ENCODE measurements at places on chromosomes 6 and 20.

GRCh38 chr20:37243076-37243936, 18.3 kb downstream of the GHRH start:
- DNase-seq = no peak

DNA sequence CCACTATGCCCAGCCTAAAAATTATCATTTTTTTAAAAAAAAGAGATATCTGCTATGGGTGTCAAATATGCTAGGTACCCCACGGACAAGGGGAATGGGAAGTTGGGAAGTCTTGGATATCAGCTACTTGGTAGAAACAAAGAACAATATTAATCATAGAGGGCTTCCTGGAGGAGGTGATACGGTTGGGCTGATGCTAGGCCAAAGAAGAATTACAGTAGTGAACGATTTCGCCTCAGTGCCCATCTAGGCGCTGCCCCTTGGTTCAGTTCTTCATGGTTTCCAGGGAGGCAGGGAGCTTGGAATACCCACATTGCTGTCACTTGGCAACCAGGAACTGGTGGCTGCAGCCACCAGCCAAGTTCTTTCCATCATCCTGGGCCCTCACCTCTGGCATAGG, 5.5 kb upstream of the PSMF1 start:
- no peak for DNase-seq

- no peak for DNase-seq
Observed at GRCh38 chr6:166595949-166596348, 9.5 kb upstream of the RAMACL start.

DNA sequence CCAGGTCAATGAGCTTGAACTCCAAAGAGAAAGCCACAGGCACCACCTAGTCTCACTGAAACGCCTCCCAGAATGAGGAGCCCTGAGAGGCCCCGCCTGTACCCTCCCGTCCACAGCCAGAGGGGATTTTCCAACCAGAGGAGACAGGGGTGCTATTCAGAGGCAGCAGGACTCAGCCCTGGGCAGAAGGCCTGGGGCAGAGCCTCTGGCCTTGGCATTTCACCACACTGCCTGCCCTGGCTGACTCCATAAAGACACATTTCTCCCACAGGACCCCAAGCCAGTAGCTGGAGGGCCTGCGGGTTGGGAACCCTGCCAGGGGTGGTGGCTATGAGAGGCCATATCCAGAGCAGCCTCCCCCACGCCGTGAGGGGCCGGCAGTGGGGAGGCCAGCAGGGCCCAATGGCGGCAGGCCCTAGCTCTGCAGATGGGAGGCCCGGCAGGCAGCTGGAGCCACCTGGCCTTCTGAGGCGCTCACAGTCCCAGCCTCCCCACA, 159.3 kb downstream of the PREX1 start:
- no peak for DNase-seq

DNA sequence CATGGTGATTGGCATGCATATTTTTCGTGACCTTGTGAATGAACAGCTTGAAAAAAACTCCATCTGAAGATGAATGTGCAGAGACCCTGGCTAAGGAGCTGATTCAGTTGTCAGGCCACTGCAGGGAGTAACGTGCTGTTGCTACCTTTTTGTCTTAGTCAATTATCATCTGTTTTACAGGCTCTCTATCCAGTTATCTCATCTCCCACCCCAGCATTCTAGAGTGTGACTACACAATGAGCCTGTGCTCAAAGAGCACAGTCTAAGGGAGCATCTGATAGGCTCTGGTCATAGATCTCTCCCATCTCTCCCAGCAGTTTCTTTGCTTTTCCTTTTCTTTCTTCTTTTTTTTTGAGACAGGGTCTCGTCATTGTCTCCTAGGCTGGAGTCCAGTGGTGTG, 45.5 kb downstream of the NDRG3 start:
- DNase-seq = no peak

DNA sequence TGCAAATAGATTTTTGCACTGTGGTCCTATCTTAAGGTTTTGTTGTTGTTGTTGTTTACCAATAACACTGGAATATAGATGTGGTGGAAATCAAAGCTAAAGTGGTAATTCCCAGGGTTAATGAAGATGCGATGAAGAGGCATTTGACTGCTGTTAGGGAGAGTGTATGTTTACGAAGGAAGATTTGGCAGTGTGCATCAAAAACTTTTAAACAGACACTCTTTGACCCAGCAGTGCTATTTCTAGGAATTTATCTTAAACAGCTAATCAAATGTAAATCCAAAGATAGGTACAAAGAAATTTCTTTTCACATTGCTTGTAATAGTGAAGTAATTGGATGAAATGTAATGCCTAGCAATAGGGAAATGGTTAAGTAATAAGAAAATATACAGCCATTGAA, 34.0 kb downstream of the KDM1B start:
- DNase-seq = no peak

DNA sequence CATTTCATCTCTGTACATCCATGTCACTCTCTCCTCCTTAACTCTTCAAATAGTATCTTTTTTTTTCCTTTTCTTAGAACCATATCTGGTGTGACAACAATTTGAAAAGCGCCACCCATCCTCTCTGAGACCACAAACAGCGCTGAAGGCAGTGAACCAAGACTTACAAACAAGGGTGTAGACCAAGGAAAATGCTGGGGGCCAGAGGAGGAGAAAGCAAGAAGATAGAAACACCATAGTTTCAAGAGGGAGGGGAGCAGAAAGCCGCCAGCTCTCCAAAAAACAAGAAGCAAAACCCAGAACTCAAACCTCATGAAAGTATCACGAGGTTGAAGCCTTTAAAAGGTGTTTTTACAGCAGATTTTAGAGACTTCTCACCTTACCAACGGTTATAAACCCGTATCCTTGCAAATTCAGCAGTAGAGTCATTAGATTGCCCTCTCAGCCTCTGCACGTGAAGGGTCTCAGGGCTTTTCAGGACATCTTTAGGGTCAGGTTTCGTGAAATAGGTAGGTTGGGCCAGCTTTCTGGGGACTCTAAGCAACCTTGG, 13.3 kb upstream of the RIPOR2 start:
- DNase-seq = no peak

GRCh38 chr6:105363100-105363754, 39.7 kb downstream of the PREP start:
- DNase-seq = no peak

GRCh38 chr6:105192707-105193465, 13.1 kb upstream of the POPDC3 start:
- DNase-seq = no peak

GRCh38 chr20:63591786-63592355, 17.8 kb upstream of the HELZ2 start:
- DNase-seq = no peak

GRCh38 chr6:152605342-152605741, 31.8 kb downstream of the SYNE1 start:
- DNase-seq = no peak

DNA sequence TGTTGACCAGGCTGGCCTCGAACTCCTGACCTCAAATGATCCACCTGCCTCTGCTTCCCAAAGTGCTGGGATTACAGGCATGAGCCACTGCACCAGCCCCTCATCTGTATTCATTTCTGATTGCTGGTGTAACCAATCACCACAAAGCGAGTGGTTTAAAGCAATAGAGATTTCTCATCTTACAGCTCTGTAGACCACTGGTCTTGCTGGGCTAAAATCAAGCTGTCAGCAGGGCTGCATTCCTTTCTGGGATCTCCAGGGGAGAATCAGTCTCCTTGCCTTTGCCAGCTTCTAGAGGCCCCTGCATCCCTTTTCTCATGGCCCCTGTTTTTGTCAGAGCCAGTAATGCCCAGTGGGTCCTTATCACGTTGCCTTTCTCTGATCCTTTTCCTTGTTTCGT, 49.9 kb upstream of the PMEPA1 start:
- DNase-seq = no peak

DNA sequence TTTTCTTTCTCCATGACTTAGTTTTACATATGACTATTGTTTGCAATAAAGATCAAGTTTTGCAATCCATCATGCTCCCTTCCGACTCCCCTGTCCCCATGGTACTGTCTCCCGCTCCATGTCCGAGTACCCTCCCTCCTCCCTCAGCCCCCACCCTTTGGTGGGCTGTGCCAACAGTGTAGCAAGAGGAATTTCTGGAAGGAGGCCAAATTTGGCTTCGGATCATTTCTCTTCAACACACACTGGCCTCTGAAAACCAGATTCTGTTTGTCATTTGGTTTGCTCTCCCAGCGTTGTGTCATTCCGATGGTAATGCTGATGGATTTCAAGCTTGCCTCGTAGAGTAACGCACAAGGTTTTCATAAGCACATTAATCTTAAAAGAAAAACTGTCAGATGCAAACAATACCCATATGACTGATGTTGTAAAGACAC, 22.9 kb upstream of the PAX1 start:
- no peak for DNase-seq

DNA sequence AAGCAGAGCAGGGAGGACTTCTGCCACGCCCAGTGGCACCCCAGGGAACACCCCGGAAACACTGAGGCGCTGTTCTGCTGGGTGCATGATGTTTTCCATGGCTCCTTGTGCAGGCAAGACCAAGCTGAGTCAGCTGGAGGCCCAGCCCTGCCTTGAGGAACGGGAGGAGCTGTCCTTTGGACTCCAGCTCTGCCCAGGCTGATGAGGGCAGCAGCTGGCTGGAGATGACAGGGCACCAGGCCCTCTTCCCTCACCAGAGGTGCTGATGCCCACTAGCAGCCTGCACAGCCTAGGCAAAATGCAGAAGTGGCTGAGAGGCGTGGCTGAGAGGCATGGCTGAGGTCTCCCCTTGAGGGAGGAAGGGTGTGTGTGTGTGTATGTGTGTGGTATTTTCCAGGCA, 2.4 kb downstream of the C6orf132 start:
- no peak for DNase-seq

DNA sequence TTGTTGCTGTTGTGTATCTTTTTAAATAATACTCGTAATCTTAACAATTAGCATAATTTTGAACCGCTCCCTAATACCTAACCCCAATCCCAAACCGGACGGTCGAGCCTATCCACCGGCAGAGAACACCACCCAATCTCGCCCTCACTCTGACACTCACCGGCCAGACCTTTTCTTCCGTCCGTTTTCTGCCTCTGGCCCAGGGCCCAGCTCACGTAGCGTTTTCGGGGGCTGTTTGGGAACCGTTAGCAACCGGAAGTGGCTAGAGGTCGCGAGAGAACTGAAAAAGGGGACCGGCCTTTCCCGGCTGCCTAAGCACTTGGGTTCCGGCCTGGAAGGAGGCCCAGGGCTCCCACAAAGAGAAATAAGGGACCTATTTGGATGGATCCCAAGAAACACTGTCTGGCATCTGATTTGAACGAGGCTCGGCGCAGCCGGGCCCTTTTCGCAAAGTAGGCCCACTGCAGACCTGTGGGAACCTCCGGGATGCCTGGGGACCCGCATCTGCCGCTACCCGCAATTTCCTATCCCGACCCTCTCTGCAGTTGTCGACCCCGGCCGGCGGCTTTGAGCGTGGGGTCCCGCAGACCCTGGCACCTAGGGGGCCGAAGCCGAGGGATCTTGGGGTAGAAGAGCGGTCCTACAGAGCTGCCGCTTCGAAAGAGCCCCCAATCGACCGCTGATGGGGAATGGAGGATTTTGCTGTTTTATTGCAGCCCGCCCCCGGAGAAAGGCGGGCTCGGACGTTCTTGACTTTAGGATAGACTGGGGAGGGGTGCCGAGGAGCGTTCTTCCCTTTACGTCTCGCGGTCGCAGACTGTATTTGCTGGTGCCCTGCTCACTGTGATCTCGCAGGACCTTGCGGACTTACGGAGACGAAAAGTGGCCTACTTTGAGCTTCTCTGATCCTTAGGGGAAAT, 4.8 kb upstream of the ZKSCAN8 start:
- peak; percentile 53 for DNase-seq

- DNase-seq = no peak
Observed at GRCh38 chr6:40413239-40413638, 173.9 kb downstream of the LRFN2 start.

- DNase-seq = no peak
Observed at GRCh38 chr6:154515826-154516225, 5.3 kb upstream of the CNKSR3 start.

GRCh38 chr20:54237116-54237943, 29.4 kb downstream of the PFDN4 start:
- DNase-seq = no peak

DNA sequence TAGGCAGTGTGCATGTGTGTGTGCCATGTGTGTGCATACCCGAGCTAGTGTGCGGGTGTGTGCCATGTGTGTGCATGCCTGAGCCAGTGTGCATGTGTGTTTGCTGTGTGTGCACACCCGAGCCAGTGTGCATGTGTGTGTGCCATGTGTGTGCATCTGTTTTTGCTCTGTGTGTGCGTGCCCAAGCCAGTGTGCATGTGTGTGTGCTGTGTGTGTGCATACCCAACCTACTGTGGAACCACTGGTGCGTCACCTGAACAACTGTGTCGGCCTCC, 5.7 kb downstream of the RBBP8NL start:
- no peak for DNase-seq

GRCh38 chr6:36032261-36032660, 4.7 kb downstream of the MAPK14 start:
- no peak for DNase-seq

Measured in stimulated activated CD8-positive, alpha-beta memory T cell treated with anti-CD3 and anti-CD28 coated beads, Interleukin-12 subunit alpha, Interleukin-12 subunit beta, amount 100 ng/mL, for 4 hours (primary cell).